ENCODE measurements at places on chromosomes 16 and 17.
A peak's percentile ranks its signal among the peaks of the same experiment; 100 is the strongest.

- peak; percentile 51 for DNase-seq
Measured at GRCh38 chr17:40348562-40349476, 15.7 kb downstream of the GJD3 start.

GRCh38 chr16:60199150-60199549 lies 1465.0 kb upstream of the GOT2 start:
- no peak for DNase-seq

DNA sequence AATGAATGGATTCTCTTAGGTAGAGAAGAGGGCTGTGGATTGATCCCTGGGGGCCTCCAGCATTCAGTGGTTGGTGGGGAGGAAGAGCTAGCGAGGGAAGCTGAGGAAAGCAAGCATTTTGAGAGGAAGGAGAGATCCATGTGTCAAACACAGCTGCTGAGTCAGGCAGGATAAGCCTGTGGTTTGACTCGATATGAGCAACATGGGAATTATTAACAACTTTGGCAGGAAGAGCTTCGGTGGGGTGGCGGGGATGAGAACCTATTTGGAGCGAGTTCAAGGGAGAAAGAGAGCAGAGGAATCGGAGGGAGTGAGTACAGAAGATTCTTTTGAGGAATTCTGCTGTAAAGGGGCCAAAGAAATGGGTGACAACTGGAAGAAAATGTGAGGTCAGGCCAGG lies 59.5 kb upstream of the CDC42EP4 start:
- DNase-seq: no peak

DNA sequence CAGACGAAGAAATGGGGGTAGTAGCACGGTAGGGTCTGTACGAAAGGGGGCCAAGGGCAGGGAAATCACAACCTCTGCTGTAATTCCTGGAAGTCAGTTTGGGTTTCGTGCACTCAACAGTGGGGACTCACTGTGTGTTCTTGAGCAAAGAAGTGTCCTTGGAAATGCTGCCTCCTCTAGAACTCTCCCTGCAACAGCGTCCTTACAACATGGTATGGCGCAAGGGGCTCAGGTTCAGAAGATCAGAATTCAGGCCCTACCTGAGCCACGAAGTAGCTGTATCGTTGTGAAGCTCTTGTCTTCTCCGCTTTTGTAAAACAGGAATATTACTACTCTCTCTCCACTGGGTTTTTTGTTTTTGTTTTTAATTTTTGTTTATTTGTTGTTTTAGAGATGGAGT lies 106.2 kb upstream of the CLEC3A start:
- DNase-seq: no peak

DNA sequence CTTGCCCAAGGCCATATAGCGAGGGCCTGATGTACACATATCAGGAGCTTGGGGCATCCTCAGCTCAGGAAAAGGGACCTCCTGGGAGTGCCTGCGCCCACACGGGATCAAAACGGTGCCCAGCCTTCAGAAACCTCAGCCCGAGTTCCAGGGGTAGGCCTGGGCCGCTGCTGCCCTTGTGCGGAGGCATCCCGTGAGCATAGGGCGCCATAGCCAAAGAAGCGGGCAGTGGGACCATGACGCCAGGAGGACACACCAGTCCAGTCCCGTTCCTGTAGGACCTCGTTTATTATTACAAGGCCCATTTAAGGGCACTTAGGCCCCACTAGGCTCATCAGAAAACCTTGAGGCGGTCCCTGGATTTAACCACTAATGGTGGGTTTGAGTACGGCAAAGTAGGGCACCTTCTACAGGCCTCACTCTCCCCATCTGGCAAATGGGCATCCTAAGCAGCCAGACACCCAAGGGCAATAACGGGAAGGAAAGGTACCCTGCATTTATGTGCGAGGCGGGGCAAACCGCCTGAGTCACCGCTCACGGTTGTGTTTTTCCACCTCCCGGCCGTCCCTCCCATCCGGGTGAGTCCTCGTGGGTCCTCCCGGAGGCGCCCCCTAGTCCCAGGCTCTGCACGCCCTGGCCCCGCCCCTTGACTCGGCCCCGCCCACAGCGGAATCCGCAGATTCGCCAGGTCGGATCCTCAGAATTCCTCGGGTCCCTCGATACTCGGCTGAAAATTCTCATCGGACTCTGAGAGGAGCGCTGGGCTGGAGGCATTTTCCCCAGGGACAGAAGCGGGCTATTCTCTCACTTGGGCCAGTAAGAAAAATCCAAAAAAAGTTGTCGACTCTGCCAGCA lies 726 bp upstream of the SETD1A start:
- peak; percentile 83 for DNase-seq

DNA sequence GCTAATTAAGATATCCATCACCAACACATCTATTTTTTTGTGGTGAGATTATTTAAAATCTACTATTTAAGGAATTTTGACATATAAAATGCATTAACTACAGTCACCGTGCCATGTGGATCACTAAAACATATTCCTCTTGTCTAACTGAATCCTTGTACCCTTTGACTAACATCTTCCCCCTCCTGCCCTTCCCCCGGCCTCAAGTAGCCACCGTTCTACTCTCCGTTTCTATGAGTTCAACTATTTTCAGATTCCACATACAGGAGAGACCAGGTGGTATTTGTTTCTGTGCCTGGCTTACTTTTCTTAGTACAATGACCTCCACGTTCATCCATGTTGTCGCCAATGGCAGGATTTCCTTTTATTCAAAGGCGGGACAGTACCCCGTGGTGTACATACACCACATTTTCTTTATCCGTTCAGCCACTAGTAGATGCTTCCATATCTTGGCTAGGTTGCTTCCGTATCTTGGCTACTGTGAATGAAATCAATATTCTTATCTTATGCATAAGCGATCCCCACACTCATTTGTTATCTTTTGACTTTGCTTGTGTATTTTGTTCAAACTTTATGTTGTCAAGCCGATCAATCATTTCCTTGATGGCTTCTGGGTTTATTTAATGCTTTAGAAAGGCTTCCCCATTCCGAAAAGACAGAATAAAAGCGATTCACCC lies 134.7 kb downstream of the KCNJ12 start:
- no peak for DNase-seq

- peak; percentile 55 for DNase-seq
Measured at GRCh38 chr16:84065536-84066132, 23.0 kb upstream of the SLC38A8 start.

DNA sequence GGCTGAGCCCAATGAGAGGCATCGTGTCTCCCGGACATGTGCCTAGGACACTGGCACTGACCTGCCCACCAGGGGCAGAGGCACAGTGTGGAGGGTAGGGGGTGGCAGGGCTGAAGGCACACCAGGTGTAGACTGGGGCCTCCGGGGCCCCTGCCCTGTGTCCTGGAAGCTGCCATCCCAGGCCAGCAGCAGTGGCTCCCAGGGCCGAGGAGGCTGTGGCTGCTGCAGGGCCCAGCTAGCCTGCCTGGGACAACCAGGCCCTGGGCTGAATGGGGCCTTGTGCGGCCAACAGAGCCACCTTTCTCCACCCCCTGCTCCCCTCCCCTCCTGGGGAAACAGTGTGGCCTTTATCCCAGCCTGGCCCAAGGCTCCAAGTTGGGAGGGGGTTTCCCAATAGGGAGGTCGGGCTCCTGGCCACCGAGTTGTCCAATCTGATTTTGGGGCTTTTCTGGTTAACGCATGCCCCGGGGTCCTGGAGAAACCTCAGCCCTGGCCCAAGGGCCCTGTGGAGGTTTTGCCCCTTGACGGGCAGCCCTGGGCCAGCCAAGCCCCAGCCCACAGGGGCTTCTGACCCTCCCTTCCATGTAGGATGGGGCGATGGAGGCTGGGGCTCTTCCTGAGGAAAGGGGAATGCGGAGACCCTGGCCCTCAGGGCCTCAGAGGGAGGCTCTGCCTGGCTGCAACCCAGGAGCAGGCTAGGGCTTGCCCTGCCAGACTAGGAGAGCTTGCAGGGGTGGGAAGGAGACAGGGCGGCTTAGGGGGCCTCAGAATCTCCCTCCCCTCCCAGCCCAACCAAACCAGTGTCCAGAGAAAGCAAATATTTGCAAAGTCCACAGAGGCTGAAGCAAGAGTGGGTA lies 4.2 kb downstream of the MTSS2 start:
- no peak for DNase-seq

DNA sequence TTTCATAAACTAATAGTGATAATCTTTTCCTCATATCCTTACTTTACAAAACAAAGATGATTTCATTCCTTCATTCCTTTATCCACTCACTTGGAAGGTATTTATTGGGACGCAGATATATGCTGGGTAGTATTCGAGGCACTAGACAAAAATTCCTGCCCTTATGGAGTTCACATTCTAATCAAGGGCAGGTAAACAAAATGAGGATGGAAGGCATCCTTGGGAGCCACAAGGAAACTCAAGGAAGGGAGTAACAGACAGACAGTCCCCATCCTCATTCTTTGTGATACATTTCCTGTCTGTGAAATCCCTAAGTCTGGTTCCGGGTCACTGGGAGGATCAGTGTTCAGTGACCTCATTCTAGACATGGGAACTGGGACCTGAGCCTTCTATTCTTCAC lies 45.2 kb downstream of the SLC6A2 start:
- no peak for DNase-seq

- no peak for DNase-seq
Measured at GRCh38 chr17:36036235-36036634, 18.5 kb upstream of the CCL23 start.

GRCh38 chr16:35352431-35352830 lies 1893.0 kb downstream of the TP53TG3F start:
- no peak for DNase-seq

- DNase-seq: no peak
Measured at GRCh38 chr17:78184351-78184750, 2.5 kb downstream of the TK1 start.

- peak; percentile 84 for DNase-seq
Measured at GRCh38 chr16:57815987-57816745, 13.9 kb upstream of the KIFC3 start.

DNA sequence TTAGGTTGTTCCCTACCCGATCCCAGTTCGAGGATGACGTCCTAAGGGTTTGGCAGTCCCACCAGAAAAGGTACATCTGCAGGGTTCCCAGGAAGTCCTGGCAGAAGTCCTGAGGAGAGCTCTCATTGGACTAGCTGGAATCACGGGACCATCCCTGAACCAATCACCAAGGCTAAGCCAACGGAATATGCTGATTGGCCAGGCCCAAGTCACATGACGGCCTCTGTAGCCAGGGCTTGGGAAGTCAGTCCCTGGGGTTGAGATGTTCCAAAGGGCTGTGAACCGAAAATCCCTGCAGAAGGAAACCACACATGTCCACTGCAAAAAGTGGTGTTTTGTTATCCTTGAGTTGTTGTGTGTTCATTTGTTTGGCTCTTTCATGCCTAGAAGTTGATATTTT lies 68.2 kb upstream of the ZNF423 start:
- DNase-seq: no peak

DNA sequence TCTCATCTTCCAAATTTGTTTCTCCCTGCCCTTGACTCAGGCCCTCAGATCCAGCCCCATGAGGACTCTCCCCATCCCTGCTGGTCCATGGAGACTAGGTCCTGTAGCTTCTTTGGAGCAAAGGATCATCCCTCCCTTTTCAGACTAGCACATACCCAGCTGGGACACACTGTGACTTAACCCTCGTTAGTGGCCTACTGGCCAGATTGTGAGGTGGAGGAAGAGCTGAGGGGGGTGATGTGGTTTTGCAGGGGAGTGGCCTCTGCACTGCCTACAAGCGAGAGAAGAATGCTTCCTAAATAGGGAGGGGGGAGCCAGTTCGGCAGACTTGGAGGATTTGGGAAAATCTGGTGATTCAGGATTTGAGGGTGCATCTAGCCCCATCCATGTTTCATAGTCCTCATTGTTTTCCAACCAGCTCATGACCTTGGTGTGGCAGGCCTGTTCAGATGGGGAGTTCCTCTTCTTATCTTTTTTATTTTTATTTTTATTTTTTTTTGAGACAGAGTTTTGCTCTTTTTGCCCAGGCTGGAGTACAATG lies 47.8 kb upstream of the SLC47A1 start:
- DNase-seq: no peak

- DNase-seq: peak; percentile 83
Measured at GRCh38 chr17:63998050-63998720, at the start of gene PRR29. TSS of gene PRR29 (plus strand) at chr17:63998351. CDS start at chr17:63998365, 14 bp downstream.

DNA sequence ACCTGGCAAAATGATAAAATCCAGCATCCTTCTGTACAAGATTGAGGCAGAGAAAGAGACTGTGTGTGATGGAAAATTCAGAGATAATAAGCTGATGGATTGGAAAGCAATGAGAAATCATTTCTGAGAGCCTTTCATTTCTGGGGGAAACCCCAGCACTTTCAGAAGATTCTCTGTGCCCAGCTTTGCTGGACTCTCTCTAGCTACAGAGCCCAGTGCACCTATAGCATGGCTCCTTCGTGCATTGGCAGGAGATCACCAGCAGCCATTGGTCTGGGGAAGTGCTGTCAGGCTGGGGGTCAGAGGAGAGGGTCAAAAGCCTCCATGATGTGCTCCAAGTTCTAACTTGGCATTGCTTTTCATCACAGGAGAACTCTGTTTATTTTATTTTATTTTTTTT lies 259.9 kb downstream of the SOX9 start:
- DNase-seq: no peak

- no peak for DNase-seq
Measured at GRCh38 chr17:77320485-77321256, 179.9 kb downstream of the SEC14L1 start.

DNA sequence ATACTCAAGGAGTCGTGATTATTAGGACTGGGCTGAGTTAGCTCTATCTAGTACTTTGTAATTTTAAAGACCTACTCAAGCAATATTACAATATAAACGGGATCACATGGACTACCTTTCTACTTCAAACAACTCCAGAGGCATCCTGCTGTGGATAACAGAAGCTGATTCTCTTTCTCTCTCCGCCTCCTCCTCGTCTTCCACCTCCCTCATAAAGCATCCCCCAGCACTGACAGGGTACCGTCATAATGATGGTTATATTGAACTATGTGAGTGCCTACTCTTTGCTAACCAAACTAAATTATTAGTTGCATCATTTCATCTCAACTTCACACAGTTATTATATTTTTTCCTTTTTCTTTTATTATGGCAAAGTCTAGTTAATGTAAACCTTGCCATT lies 165.4 kb upstream of the FOXF1 start:
- no peak for DNase-seq

DNA sequence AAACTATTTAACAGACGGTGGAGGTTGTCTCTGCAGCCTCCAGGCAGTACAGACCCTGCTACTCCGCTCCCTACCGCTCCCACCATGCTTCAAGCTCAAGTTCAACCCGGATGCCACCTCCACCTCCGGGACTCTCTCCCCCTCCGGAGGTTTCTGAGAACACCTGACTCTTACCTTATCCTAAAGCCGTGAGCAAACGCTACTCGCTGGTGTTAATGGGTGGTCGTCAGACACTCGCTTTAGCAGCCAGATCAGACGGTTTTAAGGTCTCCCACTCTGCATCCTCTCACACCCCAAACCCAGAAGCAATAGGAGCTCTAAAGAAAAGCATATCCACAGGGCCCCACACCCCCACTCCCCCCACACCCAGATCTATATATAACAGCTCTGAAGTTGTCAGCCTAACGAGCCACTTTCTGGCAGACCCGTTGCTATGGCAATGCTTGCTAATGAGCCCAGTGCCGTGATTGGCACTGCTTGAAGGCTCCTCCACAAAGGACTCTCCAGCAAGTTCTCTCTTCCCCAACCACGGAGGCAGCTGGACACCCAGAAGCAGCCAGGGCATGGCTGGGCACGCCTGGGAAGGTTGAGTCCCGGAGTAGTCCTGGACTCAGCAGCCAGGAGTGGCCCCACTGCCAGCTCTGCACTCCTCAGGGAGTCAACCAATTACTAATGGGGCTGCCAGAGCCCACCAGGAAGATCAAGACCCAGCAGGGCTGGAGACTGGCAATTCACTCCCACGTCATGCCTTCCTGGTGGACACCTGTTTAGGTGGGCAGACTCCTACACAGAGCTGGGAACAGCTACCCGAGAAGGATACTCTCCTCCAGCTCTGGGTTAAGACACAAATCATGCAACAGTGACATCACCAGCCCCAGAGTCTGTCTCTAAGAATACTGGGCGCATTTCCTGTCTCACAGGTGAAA lies 121.2 kb upstream of the RCVRN start:
- no peak for DNase-seq

GRCh38 chr17:73640691-73641090 lies 3.6 kb downstream of the SDK2 start:
- DNase-seq: no peak

All from NCI-H2171 (cell line).